ENCODE measurements at places on chromosomes 6 and 20. TPM values are rescaled to one million over a fixed set of nuclear protein-coding genes. Genes with fewer than 3 reads are reported as not detected.

GSTA3 gene
- not detected for total RNA-seq

COMMD7 gene
- total RNA-seq, result 38.0 TPM

KIF3B gene
- total RNA-seq, result 28.1 TPM

CCDC170 gene
- total RNA-seq, result 2.4 TPM

PSMB8 gene
- 46.4 TPM for total RNA-seq

MLN gene
- total RNA-seq, result not detected

OOEP gene
- not detected for total RNA-seq

CGAS gene
- 6.0 TPM for total RNA-seq

KATNA1 gene
- total RNA-seq, result 16.5 TPM

LRFN2 gene
- not detected for total RNA-seq

C20orf202 gene
- 0.32 TPM for total RNA-seq
